ENCODE measurements at places on chromosomes 7 and 10. TPM values are rescaled to one million over a fixed set of nuclear protein-coding genes. Genes with fewer than 3 reads are reported as not detected.

DNA sequence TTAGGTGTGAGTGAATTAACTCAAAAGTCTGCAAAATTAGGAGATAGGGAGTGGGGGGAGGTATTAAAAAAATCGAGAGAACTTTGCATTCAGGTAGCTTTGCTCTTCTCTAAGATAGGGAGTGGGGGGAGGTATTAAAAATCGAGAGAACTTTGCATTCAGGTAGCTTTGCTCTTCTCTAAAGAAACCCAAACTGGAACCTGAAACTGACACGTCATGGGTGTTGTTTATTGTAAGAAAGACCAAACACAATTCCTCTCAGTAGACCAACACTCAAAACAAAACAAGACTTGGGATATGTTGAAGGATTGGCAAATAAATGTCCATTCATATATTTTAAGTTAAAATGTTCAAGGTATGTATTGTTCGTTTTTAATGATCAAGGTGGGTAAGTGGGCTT lies 87.9 kb downstream of the KIAA1549 start:
- no peak for DNase-seq

- DNase-seq = no peak
Observed at GRCh38 chr10:7362471-7362870, 48.4 kb downstream of the SFMBT2 start.

- DNase-seq = peak; percentile 26
Observed at GRCh38 chr7:27137640-27138315, 5.7 kb downstream of the HOXA5 start.

GRCh38 chr10:121710207-121710606 lies 112.0 kb upstream of the FGFR2 start:
- no peak for DNase-seq

- peak; percentile 81 for DNase-seq
Observed at GRCh38 chr10:70378122-70378521, 4.3 kb downstream of the LRRC20 start.

DNA sequence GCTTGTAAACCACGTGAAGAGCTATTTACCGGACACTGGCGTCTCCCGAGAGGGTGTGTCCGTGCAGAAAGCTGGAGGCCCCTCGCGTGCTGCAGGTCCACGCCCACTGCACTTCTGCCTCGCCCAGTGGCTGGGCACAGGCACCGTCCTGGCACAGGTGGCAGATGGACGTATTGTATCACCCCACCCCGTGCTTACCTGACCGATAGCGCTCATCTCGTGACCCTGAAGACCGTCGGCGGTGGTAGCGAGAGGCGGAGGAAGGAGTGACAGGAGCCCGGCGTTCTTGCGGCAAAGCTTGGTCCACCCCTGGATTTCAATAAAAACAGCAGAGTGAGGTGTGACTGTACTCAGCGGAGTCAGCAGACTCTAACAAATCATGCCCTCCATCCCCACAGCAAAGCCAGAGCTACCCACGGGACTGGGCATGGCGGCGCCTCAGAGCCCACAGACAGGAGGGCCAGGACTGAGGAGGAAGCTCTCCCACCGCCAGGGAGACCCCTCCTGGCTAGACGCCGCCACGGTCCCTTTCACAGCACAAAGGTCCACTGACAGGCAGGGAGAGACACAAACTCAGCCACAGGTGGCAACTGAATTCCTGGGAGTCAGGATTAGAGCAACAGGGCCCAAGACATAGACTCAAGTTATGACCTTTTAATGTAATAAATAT lies 217.1 kb downstream of the DIP2C start:
- no peak for DNase-seq

DNA sequence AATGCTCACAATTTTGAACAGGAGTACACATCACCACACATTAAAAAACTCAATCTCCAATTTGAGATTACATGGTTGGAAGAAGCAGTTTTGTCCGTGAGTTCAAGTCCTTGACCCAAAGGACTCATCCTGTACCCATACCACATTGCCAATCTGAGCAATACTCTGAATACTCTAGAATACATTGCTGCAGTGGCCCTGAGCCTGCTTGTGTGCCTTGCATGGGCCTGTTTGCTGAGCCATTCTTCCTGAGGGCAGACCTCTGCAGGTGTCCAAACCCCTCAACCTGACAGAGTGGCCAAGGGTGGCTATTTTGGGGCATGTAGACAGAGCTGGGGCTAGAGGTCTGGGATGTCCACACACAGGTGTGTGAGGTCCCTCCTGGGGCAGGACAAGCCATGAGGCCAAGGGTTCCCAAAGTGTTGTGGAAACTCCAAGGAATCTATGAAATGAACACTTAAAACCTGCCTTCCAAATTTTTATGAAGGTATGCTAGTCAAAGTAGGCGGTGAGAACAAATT lies 15.5 kb downstream of the AGMO start:
- DNase-seq = no peak

- DNase-seq = no peak
Observed at GRCh38 chr7:45443263-45443662, 130.9 kb upstream of the ADCY1 start.

GRCh38 chr10:91761721-91762120 lies 36.5 kb upstream of the TNKS2 start:
- no peak for DNase-seq

GRCh38 chr7:132830941-132831340 lies 250.9 kb downstream of the CHCHD3 start:
- DNase-seq = no peak

GRCh38 chr10:123906296-123906695 lies 14.7 kb upstream of the CPXM2 start:
- no peak for DNase-seq

DNA sequence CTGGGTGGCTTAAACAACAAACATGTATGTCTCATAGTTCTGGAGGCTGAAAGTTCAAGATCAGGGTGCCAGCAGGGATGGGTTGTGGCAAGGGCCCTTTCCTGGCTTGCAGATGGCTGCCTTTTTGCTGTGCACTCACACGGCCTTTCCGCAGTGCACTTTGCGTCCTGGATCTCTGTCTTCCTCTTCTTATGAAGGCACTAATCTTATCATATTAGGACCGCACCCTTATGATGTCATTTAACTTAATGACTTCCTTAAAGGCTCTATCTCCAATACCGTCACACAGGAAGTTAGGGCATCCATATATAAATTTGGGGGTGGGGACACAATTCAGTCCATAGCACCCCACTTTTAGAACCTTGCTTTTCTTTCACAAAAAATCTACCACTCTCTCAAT lies 255.2 kb downstream of the SNX13 start:
- no peak for DNase-seq

DNA sequence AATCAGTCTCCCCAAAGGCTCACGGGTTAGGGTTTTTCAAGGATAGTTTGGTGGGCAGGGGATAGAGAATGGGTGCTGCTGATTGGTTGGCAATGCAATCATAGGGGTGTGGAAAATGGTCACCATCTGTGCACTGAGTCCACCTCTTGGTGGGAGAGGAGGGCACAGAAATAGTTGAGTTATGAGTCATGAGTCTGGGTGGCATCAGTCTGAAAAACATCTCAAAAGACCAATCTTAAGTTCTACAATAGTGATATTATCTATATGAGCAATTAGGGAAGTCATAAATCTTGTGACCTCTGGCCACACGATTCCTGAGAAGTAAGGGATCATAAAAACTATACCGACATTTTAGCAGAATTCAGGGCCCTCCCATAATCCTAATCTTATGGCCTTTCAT lies 62.7 kb downstream of the LGI1 start:
- DNase-seq = no peak

DNA sequence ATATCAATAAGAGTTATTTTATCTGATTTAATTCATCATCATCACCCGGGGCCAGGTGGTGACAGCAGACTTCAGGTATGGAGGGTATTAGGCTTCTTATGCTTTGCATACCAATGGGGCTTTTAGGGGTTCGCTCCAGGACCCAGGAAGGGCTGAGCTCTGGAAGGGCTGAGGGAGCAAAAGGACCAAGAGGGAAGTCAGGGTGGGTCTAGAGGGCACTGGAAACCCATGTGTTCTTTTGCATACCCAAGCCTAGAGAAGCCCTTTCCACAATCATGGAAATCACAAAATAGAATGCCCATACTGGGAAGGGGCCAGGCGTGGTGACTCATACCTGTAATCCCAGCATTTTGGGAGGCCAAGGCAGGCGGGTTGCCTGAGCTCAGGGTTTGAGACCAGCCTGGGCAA lies 30.9 kb upstream of the VCL start:
- no peak for DNase-seq

- no peak for DNase-seq
Observed at GRCh38 chr7:152615031-152615741, 60.8 kb downstream of the XRCC2 start.

DNA sequence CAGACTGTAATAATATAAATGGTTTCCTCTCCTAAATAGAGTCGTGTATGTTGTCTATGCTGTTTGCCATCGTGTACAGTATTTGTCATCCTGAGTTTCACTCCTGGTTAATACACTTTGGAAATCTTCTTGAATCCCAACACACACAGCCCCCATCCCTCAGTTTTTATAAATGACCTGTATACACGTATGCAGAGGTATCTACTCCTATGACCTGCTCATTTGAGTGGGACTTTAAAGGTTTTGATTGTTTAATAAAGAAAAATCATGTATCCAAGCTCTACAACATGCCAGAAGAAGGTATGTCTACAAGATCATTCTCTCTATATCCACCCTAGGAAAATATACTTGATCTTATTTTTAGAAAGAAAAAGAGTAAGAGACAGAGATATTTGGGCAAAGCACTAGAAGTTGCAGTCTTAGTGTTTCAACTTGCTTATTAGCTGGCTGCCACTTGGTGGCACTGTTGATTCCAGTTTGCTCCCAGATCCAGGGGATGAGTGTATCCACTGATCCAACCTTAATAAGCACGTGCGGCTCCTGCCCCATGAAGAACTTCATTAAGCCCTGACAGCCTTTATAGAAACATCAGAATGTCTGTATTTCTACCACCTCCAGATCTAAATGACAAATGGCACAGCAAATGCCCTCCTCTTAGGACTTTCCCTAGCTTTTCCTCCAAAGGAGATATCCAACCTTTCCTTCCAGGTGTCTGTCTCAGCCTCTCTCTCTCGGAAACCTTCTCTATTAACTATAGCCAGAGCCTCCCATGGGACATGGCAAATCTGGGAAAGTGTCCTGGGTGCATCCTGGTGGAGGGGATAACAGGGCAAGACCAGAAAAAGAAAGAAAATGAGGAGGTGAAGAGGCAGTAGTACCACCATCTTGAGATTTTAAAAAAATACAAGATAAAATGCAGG lies 181.6 kb upstream of the NEBL start:
- DNase-seq = peak; percentile 68

- no peak for DNase-seq
Observed at GRCh38 chr7:85521108-85521694, 334.3 kb upstream of the SEMA3D start.

DNA sequence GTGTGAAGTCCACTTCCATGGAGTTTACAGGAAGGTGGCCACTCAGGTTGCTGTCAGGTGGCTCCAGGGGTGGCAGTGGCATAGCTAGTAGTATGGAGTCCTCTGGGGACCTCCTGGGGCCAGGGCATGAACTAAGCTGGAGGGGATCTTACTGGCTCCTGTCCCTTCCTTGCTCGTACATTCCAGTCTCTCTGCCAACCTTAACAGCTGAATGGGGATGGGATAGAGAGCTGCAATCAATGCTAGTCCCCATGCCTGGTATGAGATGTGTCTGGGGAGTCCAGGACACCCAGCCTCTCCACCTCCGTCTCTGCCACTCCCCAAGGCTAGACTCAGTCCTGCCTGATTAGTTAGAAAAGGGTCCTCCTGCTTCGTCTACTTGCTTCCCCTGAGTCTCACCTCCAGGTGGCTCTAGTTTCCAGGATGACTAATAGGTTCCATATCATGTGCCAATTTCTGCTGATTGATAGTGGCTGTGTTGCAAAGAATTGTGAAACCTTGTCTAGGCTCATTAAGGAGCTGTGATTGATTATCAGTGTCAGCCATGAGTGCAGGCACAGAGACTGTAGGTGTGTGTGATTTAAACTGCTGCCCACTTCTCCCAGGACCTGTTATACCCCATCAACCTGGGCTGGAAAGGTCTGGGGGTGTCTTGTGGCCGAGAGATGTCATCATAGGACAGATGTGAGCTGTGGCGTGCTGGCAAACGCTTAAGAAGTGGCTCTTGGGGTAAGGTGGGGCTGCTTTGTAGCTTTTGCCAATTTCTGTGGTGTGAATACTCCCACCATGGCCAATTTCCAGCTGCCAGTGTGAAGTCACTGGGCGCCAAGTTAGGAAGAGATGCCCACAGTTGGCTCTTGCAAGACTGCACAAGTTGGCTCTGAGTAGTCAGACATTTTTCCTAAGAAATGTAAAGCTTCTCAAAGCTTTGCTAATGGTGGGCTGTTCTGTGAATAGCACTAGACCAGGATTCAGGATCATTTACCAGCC lies 59.8 kb downstream of the COL13A1 start:
- DNase-seq = no peak

STOX1 gene
- total RNA-seq = 2.9 TPM

SNX10 gene
- 4.5 TPM for total RNA-seq

EGFR gene
- total RNA-seq = 38.9 TPM

LIPN gene
- 1.4 TPM for total RNA-seq

PSAP gene
- 624 TPM for total RNA-seq

TUBAL3 gene
- total RNA-seq = not detected

MUC12 gene
- total RNA-seq = 1.4 TPM

TACC2 gene
- total RNA-seq = 173 TPM

DLX5 gene
- total RNA-seq = not detected

All from sigmoid colon (tissue), 7 donors.